Fibroblast of lung (primary cell): ENCODE measurements at places on chromosomes 2 and 18. TPM values are rescaled to one million over a fixed set of nuclear protein-coding genes. Genes with fewer than 3 reads are reported as not detected.

DNA sequence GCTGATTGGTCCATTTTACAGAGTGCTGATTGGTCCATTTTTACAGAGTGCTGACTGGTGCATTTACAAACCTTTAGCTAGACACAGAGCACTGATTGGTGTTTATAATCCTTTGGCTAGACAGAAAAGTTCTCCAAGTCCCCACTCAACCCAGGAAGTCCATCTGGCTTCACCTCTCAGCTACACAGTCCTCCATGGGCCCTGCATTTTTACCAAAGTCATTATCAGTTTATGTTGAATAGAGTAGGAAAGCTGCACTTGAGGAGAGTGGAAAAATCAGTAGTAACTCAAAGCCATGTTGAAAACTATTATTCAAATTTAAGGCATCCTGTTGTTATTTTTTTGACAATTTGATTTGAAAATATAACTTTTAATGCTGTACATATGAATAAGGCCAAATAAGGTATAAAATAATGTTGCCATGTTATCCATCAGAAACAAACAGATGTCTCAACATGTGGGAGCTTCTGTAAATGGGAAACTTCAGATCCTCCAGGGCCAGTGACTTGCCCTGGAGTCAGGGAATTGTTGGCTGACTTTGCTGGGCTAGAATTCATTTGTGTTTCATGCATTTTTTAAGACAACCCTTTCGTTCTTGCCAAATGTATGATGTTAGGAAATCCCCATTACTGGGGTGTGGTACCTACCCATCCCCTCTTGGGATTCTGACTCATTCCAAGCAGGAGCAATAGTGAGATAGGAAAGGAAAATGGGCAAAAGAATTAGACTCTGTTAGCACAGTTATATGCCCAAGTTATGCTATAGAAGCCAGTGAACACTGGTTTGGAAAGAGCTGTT is 37.8 kb upstream of the CCDC195 start:
- H3K27me3 ChIP-seq: no peaks in the 10 kb centered on the region
- no peak overlapping the region for H3K27ac ChIP-seq

GRCh38 chr2:70113359-70114070 is 26.2 kb downstream of the PCBP1 start:
- DNase-seq: no peak
- H3K4me1 ChIP-seq: peaks cover 6% of the 10 kb centered on the region
- H3K27ac ChIP-seq: no peak overlapping the region

GRCh38 chr2:54678719-54679118 is 44.7 kb upstream of the EML6 start:
- no peak overlapping the region for H3K27ac ChIP-seq
- H3K36me3 ChIP-seq: no peaks in the 10 kb centered on the region
- no peak for DNase-seq
- no peak overlapping the region for H3K4me3 ChIP-seq
- no peaks in the 10 kb centered on the region for H3K27me3 ChIP-seq

DNA sequence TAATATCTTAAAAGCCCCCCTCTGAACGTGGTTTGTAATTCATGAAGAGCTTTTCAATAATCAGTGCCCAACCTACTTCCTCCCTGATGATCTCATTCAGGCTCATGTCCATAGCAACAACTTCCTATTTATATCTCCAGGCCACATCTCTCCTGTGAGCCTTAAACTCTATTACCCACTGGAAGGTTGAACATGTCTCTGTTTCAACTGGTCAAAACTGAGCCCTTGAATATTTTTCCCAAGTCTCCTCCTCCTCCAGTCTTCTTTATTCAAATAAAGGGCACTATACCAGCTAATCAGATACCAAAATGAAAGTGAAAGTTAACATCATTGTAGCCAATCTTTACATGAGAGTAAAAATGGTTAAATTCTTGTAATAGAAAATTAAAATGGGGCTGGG is 63.7 kb upstream of the ITGA4 start:
- H3K36me3 ChIP-seq: no peaks in the 10 kb centered on the region
- peak overlapping the region; percentile 79 for H3K27ac ChIP-seq
- H3K4me1 ChIP-seq: no peaks in the 10 kb centered on the region
- DNase-seq: peak; percentile 78

- no peaks in the 10 kb centered on the region for H3K36me3 ChIP-seq
- no peaks in the 10 kb centered on the region for H3K27me3 ChIP-seq
- DNase-seq: no peak
- H3K27ac ChIP-seq: no peak overlapping the region
Measured at GRCh38 chr2:46086578-46087070, 210.6 kb upstream of the EPAS1 start.

DNA sequence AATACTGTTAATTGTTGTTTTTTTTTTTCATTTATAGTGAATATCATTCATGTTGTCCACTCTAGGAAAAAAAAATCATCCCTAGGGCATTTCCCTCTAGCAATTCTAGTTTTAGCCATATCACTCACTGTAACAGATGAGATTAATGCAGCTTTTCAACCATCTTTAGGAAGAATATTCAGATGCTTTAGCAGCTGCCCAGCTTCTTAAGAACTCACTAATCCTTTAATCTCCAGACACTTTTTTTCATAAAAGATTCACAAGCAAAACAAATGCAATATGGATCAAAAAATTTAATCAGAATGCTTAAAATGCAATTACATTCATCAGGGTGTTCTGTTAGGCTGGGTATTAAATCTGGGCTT is 692.6 kb downstream of the ERBB4 start:
- H3K36me3 ChIP-seq: no peaks in the 10 kb centered on the region
- H3K4me3 ChIP-seq: no peak overlapping the region
- no peaks in the 10 kb centered on the region for H3K4me1 ChIP-seq
- no peak overlapping the region for H3K27ac ChIP-seq

FLACC1 gene
- 1.0 and 1.3 TPM in 2 replicates for total RNA-seq

GPR75 gene
- total RNA-seq: 0.77 and 1.8 TPM in 2 replicates

AMER3 gene
- total RNA-seq: not detected in 2 replicates

NPHP1 gene
- 5.0 and 5.6 TPM in 2 replicates for total RNA-seq

AGXT gene
- total RNA-seq: not detected in 2 replicates

TMEM200C gene
- total RNA-seq: 0.17 and 0.26 TPM in 2 replicates

VWC2L gene
- not detected in 2 replicates for total RNA-seq
